ENCODE measurements at places on chromosomes 5 and 9.

- DNase-seq = no peak
Measured at GRCh38 chr5:135843571-135844337, 9.3 kb downstream of the SLC25A48 start.

GRCh38 chr9:133160742-133161546 lies 2.8 kb downstream of the GBGT1 start:
- no peak for DNase-seq

GRCh38 chr5:135178476-135179155 lies 144.6 kb upstream of the PITX1 start:
- DNase-seq = no peak

DNA sequence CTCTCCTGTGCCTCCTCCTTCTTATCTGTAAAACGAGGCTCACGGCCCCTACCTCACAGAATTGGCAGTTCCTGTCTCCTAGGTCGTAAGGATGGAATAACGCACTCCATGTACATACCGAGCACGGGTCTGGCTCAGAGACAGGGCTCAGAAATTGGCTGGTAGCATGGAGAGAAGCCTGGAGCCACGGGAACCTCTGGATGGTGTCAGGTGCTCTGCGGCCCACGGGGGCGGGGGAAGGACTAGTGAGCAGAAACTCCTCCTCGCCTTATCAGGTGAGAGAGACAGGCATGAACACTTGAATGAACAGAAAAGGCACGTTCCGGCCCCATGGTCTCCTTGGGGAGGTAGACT lies 15.4 kb upstream of the C5orf47 start:
- no peak for DNase-seq

DNA sequence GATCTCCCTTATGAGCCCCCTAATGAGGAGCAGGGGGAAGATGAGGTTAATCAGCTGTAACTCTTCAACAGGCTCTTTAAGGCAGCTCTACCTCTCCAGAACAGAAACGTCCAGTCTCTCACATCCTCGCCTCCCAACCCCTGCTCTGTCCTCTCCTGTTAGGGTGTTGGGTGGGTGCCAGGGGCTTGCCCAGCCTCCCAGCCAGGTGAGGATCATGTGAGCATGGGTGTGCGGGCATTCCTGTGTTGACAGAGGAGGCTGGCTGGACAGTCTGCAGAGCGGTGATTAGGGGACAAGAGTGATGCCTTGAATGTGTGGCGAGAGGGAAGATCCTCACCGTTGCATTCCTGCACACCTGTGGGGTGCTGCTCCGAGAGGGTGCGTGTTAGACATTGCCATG lies 51.7 kb downstream of the CCDC180 start:
- no peak for DNase-seq

DNA sequence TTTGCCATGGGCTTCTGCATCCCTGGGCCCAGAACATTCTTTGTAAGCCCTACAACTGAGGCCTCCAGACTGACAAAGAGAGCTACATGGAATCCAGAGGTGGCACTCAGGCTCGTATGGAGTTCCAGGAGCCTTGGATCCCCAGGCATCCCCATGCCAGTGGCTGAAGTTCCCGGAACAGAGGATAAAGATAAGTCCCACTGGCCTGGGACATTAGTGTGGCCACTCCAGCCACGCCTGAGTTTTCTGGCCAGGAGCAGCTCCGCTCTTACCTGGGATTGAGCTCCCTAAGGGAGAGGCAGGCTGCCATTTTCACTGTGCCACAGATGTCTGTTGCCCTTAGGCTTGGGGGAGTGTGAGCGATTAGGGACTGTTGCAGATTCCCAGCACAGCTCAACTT lies 656.3 kb upstream of the FAM174A start:
- DNase-seq = no peak

DNA sequence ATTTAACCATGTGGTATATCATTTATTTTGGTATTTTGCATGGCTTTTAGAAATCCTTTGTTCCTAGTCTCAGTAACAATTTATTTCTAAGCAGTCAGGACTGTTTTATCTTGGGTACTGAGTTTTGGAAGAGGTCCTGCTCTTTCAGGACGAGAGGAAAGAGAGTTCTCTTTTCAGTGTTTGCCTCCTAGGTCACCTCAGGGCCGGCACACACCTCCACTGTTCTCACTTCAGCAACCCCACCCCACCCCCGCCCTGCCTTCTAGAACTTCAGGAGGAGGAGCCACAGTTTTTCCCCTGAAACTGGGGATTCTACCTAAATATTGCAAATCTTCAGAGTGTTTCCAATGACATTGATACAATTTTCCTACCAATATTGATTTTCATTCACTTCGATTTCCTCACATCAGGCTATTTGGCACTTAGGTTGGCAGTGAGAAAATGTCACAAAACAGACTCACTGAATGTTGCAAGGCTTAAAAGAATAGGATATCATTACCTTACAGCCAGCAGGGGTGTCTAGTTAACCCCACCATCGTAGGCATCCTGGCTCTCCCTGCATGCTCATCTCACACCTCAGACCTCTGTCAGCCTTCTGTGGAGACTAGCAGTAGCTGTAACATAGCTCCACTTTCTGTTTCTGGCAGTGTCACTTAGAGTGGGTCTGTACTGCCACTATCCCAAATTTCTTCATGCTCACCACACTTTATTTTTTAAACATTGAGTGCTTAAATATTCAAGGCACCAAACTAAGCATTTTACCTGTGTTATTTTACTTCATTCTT lies 5.4 kb downstream of the IGIP start:
- no peak for DNase-seq

DNA sequence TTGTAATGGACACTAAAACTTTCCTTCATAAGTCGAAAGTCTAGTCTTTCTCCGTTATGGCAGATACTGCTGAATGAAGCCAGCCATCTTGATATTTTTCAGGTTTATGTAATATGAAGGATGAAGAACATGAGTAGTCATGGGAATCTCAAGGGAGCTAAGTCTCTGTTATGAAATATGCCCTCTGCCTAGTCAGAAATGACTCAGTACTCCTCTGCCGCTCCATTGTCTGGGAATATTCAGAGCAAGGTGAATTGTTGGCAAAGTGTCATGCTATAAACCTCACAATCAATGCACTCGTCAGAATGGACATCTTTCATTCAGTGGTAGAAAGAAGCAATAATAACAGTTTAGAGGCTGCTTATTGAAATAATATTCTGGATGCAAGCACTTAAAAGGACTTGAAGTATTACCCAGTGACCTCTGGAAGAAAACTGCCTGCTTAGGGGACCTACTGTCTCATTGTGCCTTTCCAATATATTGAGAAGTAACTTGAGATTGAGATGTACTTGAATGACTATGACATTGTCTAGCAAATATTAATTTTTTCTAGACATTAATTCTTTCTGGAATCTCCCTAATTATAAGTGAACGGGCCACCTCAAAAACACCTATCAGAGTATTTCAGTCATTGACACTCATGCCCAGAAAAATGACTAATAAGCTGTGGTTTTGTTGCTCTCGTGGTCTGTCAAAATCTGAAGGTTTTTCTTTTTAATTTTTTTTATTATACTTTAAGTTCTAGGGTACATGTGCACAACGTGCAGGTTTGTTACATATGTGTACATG lies 1011.5 kb upstream of the ACO1 start:
- no peak for DNase-seq

DNA sequence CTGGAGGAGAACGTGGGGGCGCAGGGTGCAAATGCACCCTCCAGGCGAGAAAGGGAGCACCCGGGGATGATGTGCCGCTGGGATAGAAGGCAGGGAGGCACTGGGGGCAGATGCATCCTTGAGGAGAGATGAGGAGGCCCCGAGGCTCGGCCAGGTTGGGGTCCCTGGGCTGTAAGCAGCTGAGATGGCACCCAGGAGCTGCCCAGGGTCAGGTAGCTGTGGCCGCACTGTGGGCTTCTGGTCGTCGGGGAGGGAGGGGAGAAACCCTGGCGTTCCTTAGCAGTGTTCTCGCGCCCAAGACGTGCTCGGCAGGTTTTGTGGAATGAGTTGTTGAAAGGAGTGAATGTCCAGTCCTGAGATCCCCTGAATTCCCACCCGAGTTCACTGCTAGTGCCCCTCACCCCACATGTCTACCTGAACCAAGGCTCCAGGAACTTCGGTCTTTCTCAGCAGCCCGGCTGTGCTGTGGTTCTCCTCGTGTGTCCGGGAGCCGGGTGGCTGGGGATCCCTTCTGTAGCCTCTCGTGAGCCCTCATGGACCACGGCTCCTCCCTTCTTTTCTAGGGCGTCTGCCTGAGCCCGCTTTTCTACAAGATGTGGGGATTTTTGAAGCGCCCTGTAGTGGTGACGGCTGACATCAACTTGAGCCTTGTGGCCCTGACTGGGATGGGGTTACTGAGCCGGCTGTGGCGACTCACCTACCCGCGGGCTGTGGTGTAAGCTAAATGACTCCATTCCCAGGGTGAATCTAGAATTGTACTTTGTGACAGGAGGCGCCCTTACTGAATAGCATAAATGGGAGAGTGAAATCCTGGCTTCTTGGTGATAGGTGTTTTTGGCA lies 1.1 kb downstream of the POMT1 start:
- no peak for DNase-seq

GRCh38 chr9:3477236-3477834 lies 48.5 kb downstream of the RFX3 start:
- no peak for DNase-seq

- no peak for DNase-seq
Measured at GRCh38 chr9:135371535-135371934, 108.0 kb upstream of the PPP1R26 start.

- DNase-seq = no peak
Measured at GRCh38 chr5:36569491-36569890, 36.9 kb upstream of the SLC1A3 start.

- DNase-seq = no peak
Measured at GRCh38 chr5:107263387-107264018, 407.2 kb downstream of the EFNA5 start.

GRCh38 chr9:34520096-34520495 lies 2.7 kb downstream of the ENHO start:
- DNase-seq = no peak

DNA sequence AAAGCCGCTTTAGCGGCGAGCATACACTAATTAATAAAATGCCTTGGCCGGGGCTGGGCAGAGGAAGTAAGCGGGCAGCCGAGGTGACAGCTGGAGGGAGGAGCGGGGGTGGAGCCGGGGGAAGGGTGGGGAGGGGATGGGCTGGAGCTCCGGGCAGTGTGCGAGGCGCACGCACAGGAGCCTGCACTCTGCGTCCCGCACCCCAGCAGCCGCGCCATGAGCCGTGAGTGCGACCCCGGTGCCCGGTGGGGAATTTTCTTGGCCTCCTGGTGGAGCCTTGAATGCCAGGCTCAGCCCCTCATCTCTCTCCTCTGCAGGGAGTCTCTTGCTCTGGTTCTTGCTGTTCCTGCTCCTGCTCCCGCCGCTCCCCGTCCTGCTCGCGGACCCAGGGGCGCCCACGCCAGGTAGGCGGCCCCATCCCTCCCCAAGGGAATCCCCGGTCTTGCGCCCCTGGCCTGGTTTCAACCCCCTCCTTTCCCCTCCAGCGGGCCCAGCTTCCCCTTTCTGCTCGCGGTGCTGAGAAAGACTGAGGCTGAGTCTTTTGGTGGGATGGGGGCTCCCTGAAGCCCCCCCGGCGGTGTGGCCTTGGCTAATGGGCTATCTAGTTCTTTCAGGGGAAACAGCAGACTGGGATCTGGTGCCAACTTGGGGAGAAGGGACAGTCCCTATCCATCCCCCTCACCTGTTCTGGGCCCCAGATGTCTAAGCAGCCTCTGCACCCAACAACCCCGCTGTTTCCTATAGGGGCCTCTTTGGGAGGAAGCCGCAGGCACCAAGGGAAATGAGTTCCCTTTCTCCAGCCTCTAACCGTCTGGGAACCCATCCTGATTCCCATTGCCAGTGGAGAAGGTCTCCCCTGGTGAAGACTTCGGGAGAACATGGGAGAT lies at the start of gene PTGS1:
Gene PTGS1 (plus strand): TSS at position 156 of the 887 bp plus-strand sequence. CDS start 61 bp downstream, at position 217.
- DNase-seq = no peak

GRCh38 chr9:72588336-72588735 lies 66.9 kb downstream of the TMC1 start:
- DNase-seq = no peak

GRCh38 chr5:53277491-53277890 lies 167.9 kb upstream of the MOCS2 start:
- DNase-seq = no peak

- DNase-seq = no peak
Measured at GRCh38 chr5:10564838-10565784, 1.2 kb downstream of the ANKRD33B start.

DNA sequence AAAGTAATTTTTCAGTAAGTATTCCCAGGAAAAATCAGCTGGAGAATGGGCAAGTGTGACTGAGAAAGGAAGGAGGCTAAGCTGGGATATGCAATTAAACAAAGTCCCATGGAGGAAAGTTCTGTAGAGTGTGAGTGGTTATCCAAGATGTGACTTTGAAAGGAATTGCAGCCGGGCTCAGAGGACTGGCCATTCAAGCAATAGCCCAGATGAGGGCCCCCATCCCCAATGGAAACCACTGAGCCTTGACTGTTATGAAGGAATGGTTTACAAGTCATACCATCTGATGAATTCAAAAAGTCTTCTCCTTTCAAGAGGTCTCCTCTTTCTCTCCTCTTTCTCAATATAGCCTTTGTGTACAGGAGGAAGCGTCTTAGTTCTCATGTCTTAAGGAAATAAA lies 6.5 kb downstream of the LVRN start:
- DNase-seq = no peak

DNA sequence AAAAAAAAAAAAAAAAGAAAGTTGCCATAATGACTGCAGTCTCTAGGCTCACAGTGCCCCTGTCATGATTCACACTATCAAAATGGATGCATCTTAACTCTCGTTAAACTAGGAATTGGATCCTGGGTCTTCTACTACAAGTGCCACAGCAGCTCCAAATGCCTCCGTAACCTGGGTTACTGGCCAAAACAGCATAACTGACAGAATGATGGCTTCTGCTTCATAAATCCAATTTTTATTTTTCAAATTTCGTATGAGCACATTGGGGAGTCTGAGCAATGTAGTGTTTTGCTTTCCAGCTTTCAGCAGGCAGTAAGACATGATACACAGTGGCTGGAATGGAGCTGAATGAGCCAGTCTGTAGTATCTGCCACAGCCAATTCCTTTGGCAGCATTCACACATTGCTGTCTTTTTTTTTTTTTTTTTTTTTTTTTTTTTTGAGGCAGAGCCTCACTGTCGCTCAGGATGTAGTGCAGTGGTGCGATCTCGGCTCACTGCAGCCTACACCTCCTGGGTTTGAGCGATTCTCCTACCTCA lies 36.0 kb upstream of the NPM1 start:
- no peak for DNase-seq

- DNase-seq = no peak
Measured at GRCh38 chr5:134989266-134989830, 21.6 kb downstream of the CATSPER3 start.

DNA sequence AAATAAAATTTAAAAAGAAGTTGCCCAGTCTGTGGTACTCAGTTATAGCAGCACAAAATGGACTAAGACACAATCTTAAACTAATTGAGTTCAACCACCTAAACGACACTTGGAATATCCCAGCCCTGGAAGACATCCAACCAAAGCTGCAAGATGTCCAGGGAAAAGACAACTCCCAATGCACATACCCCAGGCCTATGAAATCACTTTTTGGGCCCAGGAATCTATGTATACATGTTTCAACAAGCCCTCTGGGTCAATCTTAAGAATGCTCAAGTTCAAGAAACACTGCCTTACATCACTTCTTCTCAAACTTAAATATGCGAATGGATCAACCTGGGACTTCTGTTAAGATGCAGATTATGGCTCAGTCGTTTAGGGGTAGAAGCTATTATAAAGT lies 148.6 kb downstream of the ELAVL2 start:
- DNase-seq = no peak

- no peak for DNase-seq
Measured at GRCh38 chr9:124688238-124688904, 82.7 kb downstream of the NR6A1 start.

Data from stimulated activated CD8-positive, alpha-beta memory T cell treated with anti-CD3 and anti-CD28 coated beads, Interleukin-7, amount 100 ng/mL, for 1 hour (primary cell).